NCI-H82 (cell line): ENCODE measurements at places on chromosomes 4 and X.

DNA sequence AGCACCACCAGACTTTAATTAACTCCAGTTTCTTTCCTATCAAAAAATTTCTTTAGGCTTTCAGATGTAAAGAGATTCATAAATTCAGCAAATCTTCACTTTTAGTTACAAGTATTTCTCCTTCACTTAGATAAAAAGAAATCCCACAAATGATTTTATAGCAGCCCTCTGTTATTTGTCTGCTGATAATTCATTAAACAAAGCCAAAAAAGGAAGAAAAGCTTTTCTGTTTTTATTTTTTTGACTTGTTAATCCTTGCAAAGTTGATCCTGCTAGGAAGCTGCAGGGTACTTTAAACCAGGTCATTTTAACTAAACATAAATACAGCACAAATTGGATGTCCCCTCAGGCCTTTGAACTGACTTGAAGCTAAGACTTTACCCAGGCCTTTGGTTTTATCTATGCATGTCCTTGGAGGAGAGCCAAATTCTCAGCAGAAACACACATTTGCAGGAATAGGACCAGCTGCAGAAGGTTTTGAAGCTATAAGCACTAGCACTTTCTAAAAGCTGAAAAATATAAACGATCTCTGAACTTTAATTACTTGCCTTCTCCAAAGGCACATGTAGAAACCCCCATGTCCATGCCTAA lies 57.5 kb downstream of the PCDH18 start:
- peak; percentile 6 for DNase-seq

- DNase-seq = peak; percentile 84
These were observed 13.9 kb upstream of the PRDM8 start for GRCh38 chr4:80183250-80184052.

- peak; percentile 15 for DNase-seq
These were observed 70.9 kb downstream of the NDST4 start for GRCh38 chr4:115042496-115042895.

DNA sequence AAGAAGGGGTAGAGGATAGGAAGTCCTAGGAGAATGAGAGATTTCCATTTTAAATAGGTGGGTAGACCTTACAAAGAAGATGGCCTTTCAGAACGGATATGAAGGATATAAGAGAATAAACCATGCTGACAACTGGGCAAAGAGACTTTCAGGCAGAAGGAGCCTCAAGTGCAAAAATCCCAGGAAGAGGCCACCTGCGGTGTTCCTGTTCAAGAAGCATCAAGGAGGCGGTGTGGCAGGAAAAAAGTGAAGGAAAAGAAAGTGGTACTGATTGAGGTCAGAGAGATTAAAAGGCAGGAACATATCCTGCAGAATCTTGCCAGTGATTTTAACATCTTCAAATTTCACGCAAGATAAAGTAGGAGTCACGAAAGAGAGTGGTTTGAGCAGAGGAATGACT lies 172.0 kb downstream of the FSTL5 start:
- DNase-seq = no peak

- no peak for DNase-seq
These were observed 16.1 kb downstream of the TMEM175 start for GRCh38 chr4:948101-948935.

GRCh38 chrX:155876704-155877103 lies 4.4 kb upstream of the VAMP7 start:
- DNase-seq = no peak

- DNase-seq = peak; percentile 24
These were observed 102.9 kb downstream of the KCNIP4 start for GRCh38 chr4:21845663-21846062.

- DNase-seq = no peak
These were observed 719 bp upstream of the TCEAL4 start for GRCh38 chrX:103584596-103584995.

DNA sequence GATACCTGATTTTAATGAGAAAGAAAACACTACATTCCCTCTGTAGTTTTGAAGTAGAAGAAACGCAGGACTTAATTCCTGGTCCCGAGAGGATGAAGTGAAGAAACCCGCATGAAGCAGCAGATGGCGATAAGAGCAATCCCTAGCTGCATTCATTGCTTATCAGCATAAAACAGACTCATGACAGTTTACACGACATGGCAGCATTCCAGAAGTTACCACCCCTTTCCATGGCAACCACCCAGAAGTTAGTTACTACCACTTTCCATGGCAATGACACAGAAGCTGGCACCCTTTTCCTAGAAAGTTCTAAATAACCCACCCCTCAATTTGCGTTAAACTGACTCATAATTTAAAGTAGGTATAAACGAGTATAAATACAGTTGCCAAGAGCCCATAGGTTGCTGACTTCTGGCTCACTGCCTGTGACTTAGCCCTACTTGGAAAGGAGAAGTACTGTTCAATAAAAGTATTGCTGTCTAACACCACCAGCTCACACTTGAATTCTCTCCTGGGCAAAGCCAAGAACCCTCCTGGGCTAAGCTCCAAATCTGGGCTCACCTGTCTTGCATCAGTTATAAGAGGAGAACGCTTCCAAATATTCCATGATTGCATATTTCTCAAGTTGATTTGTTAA lies 5.5 kb upstream of the XAGE2 start:
- peak; percentile 6 for DNase-seq

- peak; percentile 91 for DNase-seq
These were observed 19.6 kb downstream of the CLCN4 start for GRCh38 chrX:10176121-10177003.

GRCh38 chrX:23434356-23434884 lies 99.8 kb downstream of the PTCHD1 start:
- DNase-seq = no peak

DNA sequence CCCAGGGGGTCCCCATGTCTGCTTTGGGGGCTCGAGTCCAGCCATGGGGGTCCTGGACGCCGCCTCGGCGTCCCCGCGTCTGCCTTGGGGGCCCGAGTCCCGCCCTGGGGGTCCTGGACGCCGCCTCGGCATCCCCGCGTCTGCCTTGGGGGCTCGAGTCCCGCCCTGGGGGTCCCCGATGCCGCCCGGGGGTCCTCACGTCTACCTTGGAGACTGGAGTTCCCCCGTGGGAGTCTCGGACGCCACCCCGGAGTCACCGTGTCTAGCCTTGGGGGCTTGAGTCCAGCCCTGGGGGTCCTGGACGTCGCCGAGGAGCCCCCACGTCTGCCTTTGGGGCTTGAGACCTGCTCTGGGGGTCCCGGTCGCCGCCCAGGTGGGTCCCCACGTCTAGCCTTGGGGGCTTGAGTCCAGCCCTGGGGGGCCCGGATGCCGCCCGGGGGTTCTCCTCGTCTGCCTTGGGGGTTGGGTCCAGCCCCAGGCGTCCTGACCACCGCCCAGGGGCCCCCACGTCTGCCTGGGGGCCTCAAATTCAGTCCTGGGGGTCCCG lies 1.1 kb upstream of the GTPBP6 start:
- DNase-seq = no peak

DNA sequence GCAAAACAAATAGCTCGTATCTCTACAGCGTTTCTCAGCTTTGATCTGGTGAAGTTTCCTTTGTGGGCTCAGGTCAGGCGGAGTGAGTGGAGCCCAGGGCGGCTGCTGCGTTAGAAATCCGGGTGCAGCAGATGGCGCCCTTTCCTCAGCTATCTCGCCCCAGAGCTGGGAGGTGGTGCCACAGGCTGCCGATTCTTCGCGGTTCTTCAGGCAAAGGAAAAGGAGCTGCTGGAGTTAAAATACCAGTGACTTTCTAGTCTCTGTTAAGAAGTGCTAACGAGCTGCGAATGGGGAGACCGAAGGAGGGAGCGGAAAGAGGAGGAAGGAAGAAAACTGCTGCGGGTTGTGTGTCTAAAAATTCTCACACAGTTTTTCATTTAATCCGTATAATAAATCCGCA lies 114.6 kb downstream of the CPE start:
- DNase-seq = peak; percentile 82

DNA sequence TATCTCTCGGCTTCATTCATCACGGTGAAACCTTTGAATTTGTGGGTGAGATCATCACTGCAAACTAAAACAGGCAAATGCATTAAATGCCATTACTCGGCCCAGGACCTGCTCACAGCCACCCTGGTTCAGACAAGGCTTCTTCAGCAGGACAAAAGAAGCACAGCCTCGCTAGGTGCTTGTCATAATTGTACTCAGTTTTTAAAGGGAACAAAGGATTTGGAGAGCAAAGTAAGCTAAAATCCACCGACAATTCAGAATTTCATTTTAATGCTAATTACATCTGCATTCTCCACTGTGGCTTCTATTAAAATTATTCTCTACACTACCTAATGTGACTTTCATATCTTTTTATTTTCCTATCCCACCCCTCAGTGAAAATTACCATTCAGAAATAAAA lies 57.0 kb downstream of the PCYT1B start:
- DNase-seq = no peak

GRCh38 chr4:103375278-103375677 lies 177.1 kb upstream of the CENPE start:
- DNase-seq = no peak

DNA sequence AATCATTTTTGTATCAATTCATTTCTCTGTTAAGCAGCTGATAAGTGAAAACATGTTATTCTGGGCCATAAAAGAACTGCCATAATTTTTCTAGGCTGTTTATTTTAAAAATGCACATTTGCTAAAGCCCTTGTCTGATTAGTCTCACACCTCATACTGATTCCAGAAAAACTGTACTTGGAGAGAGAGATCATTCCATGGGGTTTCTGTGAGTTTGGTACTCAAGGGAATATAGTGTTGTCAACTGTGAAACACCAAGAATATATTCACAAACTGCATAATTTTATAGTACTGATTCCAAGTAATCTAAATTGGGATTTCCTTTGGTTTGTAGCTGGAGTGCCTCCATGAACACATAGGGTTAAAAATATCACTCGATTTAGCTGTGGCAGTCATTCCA lies 547.6 kb downstream of the RPA4 start:
- DNase-seq = no peak

DNA sequence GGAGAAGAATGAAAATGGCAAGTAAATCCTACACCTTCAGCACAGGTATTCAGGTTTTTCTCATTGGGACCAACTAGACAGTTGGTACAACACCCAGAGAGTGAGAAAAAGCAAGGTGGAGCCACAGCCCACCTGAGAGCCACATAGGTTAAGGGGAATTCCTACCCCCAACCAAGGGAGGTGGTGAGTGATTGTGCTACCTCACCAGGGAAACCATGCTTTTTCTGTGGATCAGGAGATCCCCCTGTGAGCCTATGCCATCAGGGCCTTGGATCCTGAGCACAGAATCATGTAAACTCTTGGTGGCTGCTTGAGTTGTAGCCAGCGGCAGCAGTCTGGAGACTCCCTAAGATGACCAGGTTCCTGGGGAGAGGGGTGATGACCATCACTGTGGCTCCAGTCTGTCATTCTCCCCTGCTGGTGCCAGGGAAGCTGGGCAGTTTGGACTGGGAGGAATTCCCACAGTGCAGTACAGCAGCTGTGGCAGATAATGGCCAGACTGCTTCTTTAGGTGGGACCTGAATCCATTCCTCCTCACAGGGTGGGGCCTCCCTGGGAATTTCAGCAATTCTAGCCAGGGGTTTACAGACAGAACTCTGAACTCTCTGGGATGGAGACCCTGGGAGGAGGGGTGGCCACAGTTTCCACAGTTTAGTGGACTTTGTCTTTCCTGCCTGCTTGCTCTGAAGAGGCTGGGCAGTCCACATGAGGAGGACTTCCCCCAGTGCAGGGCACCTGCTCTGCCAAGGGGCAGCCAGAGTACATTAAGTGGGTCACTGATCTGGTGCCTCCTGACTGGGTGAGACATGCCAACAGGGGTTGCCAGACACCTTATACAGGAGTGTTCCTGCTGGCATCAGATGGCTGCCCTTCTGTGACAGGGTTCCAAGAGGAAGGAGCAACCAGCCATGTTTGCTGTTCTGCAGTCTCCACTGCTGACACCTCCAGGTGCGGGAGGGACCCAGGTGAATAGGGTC lies 43.2 kb downstream of the PARM1 start:
- no peak for DNase-seq

DNA sequence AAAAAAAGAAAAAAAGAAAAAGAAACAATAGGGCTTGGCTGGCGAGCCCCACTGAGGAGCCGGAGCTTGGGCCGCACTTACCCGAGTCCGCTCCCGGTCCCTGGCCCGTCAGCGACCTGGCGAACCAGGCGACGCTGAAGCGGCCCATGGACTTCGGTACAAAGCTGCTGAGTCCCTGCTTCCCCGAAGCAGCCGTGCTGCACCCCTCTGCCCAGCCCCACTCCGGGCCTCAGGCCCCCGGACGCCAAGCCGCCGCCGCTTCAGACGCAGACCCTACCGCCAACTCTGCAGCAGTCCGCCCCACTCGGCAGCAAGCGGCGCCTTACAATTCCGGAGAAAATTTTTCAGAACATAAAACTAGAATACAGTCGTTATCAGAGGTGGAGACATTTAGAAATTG lies 300.5 kb downstream of the OPHN1 start:
- DNase-seq = no peak

GRCh38 chrX:31181377-31182000 lies 109.6 kb upstream of the FTHL17 start:
- DNase-seq = no peak
